AG08396 (cell line): ENCODE measurements at places on chromosomes 7 and 10.
A peak's percentile ranks its signal among the peaks of the same experiment; 100 is the strongest.

- no peak for DNase-seq
Measured at GRCh38 chr7:553636-554111, 34.0 kb upstream of the PDGFA start.

- no peak for DNase-seq
Measured at GRCh38 chr7:69129951-69130350, 468.3 kb upstream of the AUTS2 start.

- DNase-seq = no peak
Measured at GRCh38 chr7:22082553-22082885, 136.8 kb upstream of the CDCA7L start.

DNA sequence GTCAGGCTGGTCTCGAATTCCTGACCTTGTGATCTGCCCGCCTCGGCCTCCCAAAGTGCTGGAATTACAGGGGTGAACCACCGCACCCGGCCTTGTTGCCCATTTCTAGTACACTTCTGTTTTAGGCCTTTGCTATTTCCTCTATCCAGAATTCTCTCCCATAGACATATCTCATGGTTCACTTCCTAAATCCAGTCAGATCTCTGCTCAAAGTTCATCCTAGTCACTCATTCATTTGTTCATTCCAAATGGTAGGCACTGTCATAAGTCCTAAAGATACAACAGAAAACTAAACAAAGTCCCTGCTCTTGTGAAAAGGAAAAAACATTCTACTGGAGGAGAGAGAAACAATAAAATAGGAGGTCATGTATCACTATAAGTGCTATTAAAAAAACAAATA, 2.4 kb upstream of the MOSPD3 start:
- DNase-seq = no peak

DNA sequence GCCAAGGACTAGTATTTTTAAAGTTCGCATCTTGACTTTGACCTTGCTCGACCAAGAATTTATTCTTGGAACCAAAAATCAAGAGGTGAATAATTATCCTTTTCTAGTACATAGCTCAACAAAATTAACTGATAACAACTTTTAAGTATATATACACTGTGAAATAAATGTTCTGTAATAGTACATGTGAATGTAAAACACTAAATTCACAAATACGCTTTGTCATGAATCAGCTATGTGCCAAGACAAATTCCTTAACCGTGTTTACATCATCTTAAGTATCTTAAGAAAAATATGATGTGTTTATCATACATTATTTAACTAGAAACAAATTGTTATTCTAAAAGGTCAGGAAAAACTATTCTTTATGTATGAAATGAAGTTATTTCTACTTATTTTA, 83.3 kb downstream of the CUL2 start:
- DNase-seq = no peak

DNA sequence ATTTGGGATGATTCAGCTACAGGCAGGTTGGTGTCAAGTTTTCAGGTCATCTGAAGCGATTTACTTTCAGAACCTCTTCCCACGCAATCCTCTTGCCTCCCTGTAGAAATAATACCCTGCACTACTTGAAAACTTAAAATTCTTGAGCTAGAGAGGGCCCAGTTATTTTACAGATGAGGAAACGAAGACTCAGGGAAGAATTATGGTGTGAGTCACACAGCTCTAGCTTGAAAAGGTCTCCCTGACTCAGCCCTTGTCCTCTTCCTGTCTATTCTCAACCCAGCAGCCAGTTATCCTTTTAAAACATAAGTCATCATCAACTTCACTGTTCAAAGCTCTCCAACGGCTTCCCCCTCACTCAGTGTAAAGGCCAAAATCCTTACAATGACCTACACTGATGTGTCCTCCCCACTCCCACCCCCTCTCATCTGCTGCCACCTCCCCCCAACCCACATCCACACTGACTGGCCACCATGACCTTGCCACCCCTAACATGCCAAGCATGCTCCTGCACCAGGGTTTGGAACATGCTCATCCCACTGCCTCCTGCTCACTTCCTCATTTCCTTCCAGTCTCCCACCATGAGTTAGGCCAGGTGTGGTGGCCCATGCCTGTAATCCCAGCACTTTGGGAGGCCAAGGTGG, 3.4 kb downstream of the DNMBP start:
- DNase-seq = peak; percentile 80

GRCh38 chr7:90817846-90818245, 221.7 kb downstream of the CDK14 start:
- no peak for DNase-seq

GRCh38 chr7:155597753-155598140, 46.7 kb upstream of the RBM33 start:
- DNase-seq = no peak

- DNase-seq = no peak
Measured at GRCh38 chr7:122258971-122259370, 45.6 kb downstream of the FEZF1 start.

DNA sequence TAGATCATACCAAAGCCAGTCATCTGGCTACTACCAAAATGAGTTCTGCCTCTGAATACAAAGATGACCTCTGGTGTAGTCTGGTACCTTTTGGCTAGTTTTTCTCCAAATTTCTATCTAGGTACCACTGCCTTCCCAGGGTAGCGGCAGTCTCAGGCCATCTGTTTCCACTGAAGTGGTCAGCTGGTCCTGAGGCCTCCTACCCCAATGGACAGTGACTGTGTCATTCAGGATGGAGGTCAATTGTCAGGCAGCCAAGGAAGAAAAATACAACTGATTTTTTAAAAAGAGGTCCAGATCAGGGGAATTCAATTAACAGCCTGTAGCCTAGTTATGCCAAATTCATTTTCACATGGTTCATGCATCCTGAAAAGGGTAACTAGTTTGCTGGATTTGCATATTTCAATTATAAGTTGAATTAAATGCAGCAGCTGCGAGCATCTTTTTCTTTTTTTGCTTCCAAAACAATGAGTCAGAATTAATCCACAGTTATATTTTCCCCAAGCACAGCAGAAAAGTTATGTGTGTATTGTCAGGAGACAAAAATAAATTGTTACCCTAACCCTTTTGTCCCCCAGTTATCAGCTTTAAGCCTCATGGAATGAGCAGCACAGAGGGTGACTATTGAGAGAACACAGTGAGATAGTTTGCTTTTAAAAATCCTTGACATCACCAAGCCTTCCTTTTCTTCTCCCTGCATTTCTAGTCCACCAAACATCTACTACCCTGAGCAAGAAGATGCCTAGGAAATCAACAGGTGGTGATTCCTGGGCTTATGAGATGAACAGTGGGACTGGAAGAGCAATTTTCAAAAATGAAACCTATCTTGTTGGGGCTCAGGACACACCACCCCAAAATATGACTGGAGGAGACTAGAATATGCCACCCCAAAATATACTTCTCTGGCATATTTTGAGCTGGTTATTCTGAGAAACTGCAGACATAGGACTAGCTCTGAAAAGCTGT, 27.7 kb downstream of the BCCIP start:
- no peak for DNase-seq

DNA sequence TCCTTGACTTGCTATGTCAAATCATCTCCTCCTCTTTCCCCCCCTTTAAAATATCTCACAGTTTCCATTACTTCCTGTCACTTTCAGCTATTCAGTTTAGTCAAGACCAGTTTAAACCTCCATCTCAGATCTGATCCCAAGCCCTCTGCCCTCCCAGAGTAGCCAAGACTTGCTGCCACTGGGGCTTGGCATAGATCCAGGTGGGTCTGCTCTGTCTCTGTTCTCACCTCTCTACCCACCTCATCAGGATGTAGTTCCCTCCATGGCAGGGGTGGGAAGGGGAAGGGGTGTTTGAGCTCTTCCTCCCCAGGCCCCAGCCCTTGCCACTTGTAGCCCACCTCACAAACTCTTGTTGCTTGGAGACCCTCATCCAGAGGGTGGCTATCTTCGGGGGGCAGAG, 22.0 kb downstream of the PPP1R3C start:
- no peak for DNase-seq

DNA sequence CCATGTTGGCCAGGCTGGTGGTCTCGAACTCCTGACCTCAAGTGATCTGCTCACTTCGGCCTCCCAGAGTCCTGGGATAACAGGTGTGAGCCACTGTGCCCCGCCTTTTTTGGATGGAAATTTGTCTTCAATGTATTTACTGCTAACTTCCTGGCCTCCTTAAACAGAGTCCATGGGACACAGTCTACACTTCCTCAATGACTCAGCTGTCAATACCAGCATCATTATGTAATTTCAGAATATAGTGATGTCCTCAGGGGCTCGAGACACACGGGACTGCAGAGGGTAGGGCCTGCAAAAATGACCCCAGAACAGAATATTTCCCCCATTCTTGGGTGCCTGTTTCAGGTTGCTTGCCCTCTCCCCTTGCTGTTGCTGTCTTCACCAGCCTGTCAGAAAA, 31.1 kb downstream of the CAMK2G start:
- DNase-seq = no peak

GRCh38 chr10:62012318-62012717, 110.8 kb downstream of the ARID5B start:
- DNase-seq = no peak

DNA sequence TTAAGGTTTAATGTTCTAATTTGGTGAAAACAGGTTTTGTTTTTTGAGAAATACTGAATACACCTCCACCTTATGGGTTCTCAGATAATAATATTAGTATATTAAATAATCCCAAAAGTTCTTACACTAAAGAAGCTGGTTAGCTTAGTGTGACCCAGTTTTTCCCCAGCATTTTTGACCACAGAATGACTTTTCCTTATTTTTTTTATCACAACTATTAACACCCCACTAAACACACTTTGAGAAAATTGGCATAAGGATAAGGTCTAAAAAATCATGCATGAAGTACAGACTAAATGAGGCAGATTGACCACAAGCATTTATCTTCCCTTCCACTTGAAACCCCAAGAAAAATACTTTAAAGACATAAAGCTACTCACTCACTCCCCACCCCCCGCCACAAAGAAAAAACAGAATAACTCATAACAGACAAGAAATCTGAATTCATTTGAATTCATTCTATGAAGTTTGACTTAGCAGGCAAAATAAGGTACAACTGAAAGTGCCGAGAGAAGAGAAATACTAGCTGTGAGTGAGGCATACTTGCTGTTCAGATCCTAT, 49.7 kb upstream of the WNT16 start:
- no peak for DNase-seq

DNA sequence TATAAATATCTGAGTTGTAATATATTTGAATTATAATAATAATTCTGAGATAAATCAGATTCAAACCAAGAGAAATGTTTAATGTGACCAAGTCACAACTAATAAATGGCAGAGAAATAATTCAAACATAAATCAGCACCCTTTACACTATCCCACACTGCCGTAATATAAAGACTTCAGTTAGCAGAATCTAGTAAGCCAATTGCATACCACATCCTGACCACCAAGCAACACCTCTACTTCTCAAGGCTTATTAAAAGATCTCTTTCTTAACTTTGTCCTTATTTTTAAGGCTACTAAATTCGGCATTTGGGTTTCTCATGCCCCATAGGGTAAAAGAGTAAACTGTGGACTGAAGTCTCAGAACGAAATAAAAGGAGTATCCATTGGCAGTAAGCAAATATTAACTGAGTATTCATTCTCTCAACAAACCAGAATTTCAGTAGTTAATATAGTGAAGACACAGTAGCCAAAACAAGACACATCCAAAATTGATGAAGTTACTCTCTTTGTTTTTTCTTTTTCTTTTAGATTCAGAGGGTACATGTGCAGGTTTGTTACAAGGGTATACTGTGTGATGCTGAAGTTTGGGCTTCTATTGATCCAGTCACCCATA, 14.8 kb downstream of the ACBD5 start:
- DNase-seq = no peak

DNA sequence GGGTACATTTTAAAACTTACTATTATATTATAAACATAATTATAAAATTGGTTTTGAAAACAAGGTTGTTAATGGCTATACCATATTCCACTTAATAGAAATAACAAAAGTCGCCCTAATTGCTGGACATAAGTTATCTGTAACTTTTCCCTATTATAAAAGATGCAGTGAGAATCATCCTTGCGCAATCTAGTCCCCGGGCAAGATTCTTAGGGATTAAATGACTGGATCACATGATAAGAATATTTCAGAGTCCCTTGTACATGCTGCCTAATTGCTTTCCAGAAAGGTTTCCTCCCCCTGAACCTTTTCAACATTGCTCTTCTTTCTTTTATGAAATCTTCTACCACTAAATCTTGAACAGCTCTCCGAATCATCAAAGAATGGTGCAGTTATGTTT, 479.8 kb upstream of the MKI67 start:
- no peak for DNase-seq

DNA sequence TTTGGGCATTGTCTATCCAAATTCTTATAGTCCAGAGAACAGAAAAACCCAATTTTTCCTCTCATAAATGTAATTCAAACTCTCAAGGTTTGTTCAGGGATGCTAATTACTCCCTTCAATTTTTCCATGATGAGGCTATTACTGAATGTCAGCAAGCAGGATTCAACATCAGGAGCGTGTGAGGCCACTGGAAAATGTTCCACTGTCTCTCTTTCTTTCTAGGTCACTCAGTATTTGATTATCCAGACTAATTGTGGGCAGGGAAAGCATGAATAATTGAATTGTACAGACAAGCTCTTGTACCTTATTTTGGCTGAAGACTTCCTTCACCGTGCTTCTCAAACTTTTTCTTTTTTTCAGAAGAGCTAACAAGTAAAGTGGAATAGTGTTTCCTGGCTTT, 30.7 kb downstream of the THNSL1 start:
- DNase-seq = no peak

GRCh38 chr7:102300643-102301221, 14.1 kb downstream of the SH2B2 start:
- no peak for DNase-seq

DNA sequence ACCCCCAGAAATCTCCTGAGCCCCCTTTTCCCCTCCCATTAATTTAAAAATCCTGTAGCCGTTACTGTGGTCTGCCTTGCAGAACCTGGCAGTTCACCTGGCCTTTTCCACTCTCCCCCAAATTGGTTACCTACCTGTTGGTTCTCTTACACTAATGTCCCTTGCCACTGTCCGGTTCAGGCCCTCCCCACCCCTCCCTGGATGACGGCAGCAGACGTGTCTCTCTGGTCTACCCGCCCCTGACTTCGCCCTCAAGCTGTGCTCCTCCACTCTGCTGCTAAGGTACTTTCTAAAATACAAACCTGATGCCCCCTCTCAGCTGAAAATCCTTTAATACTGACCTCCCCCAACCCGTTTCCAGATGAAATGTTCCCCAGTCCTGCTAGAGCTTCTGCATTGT, 15.6 kb upstream of the SH3PXD2A start:
- no peak for DNase-seq

DNA sequence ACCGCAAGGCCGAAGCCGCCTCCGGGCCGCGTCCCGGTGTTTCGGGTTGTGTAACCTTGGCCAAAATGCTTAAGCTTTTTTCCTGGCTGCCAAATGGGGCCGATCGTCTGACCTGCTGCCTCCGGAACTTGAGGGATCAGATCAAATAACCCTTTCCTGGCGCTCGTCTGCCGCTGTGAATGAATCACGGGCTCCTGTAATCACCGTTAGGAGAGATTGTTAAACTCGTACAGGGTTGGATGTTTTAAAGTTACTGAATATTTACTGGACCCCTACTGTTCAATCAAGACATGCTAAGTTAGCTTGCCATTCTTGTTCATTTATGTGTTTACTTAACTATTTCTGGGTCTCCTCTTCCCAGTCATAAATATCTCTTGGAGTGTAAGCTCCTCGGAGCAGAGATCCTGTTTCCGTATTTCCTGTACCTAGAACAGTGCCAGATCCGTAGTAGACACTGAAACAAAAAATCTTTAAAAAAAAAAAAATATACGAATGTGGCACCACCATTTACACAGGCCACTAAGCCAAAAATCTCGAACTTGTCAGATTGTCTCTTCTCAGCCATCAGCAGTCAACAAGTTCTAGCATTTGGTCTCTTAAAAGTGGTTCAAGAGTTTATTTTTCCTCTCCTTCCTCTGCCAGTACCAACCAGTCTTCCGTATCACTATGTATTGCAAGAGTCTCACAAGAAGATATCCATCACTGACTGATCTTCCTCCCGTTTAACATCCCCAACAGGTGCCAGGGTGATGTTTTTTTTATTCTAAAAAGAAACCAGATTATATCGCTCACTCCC, 650 bp upstream of the TM9SF3 start:
- DNase-seq = no peak
